Purkinje cell (primary cell): ENCODE measurements at places on chromosomes 7 and 10. TPM values are rescaled to one million over a fixed set of nuclear protein-coding genes. Genes with fewer than 3 reads are reported as not detected.

PPP1R17 gene
- polyA plus RNA-seq, result 814 and 845 TPM in 2 replicates

AKR1B15 gene
- polyA plus RNA-seq, result not detected in 2 replicates

ANXA8 gene
- not detected in 2 replicates for polyA plus RNA-seq

PRKCQ gene
- polyA plus RNA-seq, result 2.2 and 2.6 TPM in 2 replicates

OLAH gene
- polyA plus RNA-seq, result 2.1 TPM in 1 of 2 replicates, not detected in the other
